ENCODE measurements at places on chromosomes 7 and 10.

DNA sequence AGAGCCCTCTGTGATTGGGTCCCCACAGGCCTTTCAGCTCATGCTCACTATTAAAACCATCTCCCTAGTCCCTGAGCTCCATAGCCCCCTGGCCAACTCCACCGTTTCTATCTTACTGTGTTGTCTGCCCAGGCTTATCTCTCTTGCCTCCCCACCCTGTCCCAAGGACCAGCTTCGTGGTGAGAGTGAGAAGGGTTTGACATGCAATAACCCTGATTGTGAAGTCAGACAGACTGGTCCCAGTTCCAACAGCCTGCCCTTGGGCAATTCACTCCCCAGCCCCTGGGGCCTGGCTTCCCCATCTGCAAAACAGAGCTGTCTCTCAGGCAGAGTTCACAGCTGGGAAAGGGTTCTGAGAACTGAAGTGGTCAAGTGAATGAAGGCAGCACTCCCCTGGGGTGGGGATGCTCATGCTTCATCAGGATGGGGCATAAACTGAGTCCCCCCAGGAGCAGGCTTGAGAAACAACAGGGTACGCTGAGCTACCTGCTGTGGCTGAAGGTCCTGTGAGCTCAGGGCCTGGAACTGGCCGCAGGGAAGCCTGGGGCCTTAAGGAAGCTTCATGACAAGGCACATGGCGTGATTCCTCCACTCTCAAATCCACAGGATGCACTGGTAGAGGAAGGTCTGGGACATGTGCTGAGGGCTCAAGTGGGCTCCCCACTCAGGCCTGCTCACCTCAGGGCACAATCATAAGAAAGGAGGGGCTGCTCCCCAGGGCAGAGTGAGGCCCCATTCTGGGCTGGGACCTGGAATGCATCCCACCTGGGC, 1.8 kb upstream of the PPIF start:
- no peak for DNase-seq

- DNase-seq: no peak
Observed at GRCh38 chr10:31118556-31118955, 86.9 kb upstream of the ZNF438 start.

DNA sequence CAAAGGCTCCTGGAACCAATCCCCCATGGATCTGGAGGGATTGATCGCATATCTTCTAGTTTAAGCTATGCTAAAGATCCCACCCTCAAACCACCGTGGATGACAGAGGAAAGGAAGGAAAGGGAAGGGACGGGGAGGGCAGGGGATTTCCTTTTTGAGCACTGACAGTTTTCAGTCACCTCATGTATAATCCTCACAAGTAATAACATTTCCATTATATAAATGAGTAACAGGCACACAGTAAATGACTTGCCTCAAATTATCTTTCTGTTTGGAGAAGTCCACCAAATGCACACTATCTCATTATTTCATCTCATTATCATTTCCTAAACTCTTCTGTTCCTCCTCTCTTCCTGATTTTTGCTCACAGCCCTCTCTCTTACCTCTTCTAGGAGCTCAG, 127.1 kb upstream of the AOAH start:
- no peak for DNase-seq

- no peak for DNase-seq
Observed at GRCh38 chr7:152866125-152866524, 106.6 kb downstream of the ACTR3B start.

DNA sequence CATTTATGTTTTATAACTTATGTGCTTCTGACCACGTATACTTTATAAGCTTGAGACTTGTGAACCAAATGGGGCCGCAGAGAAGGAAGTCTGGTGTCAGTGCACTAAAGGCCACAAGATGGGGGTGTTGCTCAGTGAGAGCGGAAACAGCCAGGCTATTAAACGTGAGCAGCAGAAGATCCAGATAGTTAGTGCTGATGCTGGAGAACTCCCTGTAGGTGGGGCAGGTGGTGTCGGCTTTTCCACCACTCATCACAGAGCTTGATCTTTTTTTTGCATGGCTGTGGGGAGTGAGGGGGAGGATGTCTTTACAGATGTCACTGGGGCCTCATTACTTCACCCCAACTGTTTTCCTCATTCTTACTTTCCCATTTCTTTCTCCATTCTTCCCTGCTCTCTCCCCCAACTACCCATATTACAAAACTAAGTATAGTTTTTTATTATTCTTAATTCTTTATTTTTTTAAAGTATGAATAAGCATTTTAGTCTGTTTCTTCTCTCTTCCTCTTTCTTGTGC, 34.7 kb downstream of the ACADSB start:
- DNase-seq: peak; percentile 35

DNA sequence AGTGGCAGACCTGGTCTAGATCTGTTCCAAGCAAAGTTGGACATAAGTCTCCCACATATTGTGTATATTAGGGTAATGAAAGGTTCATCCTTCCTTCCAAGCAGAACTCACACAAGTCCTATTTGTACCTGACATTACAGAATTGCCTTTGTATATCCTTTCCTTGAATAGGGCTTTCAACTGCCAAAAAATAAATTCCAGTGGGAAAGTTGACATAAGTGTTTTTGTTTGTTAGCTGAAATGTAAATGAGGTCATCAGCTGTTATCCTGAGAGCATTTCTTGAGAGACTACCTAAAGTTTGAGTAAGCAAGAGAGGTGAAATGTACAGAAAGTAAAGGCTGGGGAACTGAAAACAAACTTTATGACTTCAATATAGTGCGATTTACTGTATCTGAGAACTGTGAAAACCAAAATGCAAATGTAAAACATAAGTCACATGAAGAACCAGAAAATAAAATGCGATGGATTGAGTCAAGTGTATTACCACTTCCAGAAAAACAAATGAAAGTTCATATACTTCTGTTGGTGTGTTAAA, 527.3 kb upstream of the SEMA3D start:
- no peak for DNase-seq

DNA sequence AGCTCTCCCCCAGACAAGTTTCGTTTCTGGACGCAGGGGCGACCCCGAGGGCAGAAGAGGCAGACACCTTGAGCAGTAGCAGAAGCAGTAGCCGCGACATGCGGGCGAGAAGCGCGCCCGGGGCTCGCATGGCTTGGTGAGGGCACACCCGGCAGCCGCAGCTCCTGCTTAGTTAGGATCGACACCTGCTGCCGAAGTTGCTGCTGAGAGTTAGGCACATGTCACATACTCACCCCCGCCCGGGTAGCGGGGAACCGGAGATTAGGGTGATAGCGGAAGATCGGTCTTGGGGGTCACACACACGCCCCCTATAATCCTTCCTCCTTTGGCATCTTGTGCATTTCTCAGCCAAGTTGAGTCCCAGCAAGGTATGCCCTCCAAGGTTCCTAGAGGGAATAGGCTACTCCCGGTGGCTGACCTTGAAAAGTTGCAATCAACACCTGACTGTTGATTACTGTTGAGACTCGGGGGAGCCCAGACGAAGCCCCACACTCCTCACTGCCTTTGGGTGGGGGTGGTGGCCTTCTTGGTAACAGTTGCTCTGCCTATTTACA, 668 bp downstream of the GPR37 start:
- DNase-seq: no peak

DNA sequence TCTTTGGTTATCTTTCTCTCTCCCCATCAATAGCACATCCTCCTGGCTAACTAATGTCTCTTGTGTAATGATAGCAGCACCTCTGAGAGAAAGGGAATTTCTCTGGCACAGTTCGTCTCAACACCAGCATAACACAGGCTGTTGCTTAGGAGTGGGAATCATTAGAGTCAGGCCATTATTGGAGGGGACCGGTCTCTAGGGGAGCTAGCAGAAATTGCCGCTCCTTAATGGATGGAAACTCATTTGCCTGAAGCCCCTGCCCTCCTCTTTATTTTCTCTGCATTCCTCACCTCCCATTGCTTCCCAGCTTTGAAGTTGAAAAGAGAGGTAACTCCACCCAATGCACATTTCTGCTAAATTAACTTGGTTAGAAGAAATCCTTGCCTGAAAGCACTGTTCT, 11.9 kb downstream of the LRRC4 start:
- no peak for DNase-seq

DNA sequence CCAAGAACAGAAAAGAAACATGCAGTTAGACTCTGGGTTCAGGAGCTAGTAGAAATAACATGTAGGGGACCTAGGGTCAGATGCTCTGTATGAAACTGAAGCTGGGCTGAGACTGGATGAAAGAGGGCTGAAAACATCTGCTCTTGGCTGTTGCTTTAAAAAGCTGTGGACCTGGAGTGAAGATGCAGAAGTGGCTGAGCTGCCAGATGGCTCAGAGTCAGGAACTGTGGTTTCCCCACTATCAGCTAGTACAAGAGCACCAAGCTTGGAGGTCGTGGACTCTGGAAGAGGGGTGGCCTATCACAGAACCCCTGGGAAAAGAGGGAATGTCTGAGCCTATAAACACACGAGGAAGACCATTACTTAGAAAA, 5.9 kb downstream of the ADK start:
- no peak for DNase-seq

GRCh38 chr7:41918597-41918996, 215.7 kb upstream of the INHBA start:
- DNase-seq: no peak

DNA sequence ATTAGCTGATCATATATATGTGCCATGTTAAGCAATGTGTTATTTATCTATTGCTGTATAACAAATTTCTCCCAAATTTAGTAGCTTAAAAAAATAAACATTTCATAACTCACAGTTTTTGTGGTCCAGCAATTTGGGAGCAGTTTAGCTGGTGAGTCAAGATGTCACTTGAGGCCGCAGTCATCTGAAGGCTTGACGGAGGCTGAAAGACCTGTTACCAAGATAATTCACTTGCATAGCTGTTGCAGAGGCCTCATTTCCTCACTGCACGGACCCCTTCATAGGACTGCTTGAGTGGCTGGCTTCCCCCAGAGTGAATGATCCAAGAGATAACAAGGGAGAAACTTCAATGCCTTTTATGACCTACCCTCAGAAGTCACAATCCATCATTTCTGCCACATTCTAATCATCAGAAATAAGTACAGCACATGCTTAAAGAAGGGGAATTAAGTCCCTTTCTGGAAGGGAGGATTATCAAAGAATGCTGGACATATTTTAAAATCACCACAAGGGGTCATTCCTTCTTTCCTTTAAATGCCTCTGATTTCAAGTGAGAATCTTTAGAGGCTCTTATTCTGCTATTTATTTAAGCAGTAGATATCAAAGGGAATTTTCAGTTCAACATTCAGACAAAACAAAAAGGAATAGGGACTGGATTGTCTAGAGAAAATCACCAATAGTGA, 10.5 kb upstream of the SRPK2 start:
- DNase-seq: no peak

Data from T follicular helper cell (primary cell).